ENCODE measurements at places on chromosomes 11 and 22.

DNA sequence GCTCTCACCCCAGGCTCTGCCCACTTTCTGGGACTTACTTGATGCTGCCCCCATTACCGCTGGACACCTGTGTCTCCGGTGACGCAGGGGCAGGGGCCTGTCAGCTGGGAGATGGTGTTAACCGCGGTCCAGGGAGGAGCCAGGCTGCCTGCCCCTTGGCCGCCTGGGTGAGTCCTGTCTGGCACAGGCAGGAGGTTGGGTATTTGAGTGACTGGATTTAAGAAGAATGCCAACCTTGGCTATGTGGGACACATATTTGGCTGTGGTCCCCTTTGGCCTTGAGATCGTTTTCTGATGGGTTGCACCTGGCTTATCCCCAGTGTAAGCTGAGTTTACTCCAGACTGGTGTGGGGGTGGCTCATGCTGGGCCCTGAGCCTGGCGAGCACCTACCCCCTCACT is 2.5 kb downstream of the MUC6 start:
- DNase-seq: no peak

DNA sequence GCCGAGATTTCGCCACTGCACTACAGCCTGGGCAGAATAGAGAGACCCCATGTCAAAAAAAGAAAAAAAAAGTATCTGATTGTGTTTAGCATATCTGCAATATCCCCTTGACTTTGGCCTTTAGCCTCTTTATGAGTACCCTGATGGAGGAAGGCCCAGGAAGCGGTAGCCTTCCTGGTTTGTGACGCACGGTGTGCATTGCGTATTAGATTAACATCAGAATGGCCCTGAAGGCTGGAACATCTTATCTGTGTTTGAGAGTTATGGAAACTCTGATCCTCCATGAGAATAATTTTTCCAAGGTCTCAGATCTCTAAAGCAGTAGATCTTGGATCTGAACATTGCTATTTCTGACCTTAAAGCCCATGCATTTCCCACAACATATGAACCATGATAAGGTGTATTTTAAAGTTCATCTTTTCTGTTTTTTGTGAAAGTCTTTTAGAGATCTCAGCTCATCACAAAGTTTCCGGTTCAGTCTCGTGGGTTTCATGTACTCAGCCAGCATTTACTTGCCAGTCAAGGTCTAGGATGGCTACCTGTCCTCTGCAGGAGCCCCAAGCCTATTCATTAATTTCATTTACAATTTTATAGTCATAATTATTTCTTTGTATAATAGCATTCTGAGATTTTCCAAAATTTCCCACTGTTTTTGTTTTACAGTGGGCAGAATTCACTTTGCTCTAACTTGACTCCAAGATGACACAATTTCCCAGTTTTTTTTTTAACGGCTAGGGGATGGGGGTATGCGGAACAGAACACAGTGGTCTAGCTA is 605 bp upstream of the FDX1 start:
- no peak for DNase-seq

DNA sequence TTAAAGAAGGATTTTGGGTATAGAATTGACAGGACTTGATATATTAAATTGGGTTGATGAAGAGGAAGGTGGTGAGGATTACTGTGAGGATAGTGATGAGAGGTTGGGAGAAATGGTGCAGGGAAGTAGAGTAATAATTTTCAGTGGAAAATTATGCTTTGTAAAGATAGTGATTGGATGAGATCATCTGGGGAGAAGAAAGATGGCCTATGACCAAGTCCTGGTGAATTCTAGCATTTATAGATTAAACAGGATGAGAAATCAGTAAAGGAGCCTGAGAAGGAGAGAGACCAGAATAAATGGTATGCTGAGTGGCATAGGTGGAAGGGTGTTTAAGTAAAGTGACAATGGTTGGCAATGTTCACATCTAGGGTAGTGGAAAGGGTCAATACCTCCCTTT is 15.0 kb downstream of the IPO7 start:
- DNase-seq: no peak

DNA sequence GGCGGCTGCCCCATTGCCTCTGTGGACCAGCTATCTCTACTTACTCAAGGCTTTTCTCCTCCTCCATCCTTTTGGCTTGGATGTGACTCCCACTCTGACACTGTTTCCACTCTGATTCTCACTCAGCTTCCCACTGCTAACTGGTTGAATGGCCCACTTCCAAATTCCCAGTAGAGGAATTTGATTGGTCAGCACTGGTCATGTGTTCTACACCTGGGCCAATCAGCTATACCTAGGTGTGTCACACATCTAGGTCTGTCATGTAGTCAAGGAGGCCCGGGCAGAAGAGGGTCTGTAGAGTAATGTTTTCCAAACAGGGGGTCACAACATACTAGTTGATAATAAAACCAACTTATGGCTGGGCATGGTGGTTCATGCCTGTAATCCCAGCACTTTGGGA is 53.3 kb downstream of the TPBGL start:
- no peak for DNase-seq

DNA sequence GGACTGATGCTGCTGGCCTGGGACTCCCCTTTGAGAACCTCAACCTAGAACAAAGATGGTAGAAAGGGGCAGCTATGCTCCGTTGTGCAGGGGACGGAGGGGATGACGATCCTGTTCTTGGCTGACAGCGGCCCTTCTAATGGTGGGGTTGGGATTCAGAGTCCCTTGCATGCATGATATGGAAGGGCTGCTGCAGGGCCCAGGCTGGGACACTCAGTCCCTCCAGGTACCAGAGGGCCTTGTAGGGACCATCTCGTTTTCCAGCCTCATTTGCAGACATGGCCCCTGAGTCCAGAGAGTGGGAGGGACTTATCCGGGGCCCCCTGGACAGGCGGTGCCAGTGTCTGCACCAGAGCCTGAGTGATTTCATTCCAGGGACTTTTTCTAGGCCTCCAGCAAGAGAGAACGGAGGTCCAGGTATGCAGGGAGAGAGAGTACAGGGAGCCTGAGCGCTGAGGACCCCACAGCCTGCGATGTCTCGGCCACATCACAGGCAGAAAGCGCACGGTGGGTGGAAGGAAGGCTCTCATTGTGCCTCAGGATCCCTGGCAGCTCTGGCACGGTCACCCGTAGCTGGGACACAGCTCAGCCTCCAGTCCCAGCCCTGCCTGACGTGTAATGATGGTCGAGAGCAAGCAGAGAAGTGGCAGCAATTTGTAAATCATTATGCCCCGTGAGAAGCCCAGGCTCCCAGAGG is 860.8 kb downstream of the TBC1D22A start:
- no peak for DNase-seq

- no peak for DNase-seq
Observed at GRCh38 chr11:60710482-60710881, 11.1 kb downstream of the MS4A8 start.

GRCh38 chr11:92376146-92376599 is 151.6 kb downstream of the FAT3 start:
- DNase-seq: no peak

DNA sequence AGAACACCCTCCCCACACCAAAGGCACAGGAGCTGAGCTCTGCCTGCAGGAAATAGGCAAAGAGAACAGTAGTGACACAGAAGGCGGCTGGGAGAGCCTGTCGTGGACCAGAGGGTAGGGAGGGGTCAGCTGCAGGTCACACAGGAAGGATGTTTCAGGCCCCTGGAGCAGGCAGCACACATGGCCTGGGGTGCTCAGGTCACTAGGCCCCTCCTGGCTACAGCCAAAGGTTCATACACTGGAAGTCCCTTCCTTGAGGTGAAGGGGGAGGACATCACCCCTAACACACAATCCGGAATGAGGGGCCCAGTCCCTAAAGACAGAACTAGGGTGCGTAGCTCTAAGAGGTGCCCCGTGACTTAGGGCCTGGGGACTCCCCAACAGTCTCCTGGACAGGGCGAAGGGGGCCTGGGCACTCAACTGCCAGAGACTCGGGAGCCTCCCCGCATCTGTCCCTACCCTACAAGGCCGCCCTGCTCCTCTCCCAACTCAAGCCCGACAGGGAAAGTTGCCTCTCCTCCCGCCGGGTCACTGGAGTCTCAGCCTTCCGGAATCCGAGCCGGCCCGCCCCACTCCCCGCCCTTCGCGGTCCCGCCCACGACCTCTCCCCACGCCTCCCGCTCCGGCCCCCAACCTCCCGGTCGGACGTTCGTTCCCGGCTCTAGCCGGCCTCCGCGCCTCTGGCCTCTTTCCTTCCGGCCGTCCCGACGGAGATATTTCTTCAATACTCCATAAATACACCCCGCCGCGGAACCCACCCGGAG is at the start of gene CYB5R2:
TSS of gene CYB5R2 (minus strand) at position 541 of the 764 bp plus-strand sequence. CDS start 675 bp downstream, outside the sequence.
- no peak for DNase-seq

DNA sequence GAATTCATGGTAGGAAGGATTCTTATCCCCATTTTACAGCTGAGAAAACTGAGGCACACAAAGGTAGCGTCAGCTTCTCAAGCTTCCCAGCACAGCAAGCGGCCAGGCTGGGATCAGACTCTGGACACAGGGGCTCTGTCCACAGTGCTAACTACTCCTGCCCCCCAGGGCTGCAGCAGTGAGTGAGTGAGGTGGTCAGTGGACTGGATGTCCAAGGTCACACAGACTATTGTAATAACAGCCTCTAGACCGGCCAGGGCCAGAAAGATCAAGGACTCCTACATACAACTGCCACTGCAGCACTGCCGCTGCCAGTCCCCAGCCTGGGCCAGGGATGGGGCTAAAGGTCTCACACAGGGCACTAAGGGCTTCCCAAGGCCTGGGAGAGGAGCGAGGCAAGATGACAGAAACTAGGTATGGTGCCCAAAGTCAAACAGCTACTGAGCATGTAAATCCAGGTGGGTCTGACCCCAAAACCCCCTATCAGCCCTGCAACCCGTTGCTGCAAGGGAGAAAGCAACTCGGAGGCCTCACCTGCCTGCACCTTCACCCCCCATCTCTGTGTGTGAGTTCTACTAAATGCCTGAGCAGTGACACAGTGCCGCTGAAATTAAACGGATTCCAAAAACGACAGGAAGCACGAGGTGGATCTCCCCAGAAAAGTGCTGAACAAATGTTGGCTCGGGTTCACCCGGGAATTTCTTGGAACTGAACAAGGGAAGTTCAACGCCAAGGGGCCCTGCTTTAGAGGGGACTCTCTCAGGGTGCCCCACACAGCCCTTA is 161.8 kb upstream of the GRK3 start:
- no peak for DNase-seq

DNA sequence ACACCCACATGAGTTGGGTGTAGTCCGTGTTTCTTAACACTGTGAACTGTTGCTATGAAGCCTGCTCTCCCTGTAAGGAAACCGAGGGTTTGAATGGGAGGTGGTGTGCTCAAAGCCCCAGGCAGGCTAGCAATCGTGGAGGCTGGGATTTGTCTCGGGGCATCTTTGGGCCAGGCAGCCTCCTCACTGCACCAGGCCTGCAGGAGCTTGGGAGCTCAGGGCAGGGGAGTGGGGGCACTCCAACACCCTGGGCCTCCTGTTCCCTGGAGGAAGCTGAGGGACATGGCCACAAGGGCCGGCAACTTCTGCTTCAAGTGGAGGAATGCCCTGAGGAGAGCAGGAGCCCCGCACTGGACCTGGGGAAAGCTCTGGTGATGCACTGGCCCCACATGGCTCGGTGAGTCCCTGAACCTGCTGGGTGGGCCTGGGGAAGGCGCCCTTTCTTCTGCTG is 164.7 kb upstream of the B3GAT1 start:
- DNase-seq: no peak
